Cortex of kidney (tissue), 1 donor: ENCODE measurements at places on chromosomes 11 and 22.

DNA sequence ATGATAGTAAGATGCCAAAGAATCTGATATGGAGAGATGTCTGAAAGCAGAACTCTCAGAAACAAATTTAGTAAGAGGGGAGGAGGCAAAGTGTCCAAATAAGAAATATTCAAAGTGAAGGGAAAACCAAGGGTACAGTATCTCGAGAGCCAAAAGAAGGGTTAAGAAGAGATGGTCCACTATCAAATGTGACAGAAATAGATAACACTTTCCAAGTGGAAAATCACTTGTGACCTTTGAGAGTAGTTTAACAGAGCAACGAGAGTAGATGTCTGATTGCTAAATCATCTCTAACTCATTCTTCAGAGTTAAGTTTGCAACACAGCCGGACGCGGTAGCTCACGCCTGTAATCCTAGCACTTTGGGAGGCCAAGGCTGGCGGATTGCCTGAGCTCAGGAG is 4.3 kb upstream of the BUD13 start:
- DNase-seq = no peak

DNA sequence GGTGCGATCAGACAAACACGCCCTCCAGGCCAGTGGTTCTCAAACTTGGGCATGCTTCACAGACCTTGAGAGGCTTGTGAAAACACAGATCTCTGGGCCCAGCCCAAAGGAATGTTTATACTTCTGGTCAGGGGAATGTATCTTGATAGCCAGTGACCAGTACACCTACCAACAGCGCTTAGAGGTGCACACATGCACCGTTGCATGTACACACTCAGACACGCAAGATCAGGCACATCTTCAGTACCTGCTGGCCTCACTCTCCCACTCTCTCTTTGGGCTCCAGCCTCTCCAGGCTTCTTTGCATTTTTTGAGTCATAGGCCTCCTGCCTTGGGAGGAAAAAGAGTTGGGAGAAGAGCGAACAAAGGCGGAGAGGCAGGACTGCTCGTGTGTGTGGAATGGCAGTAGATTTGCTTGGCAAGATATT is 11.7 kb upstream of the FXYD6 start:
- DNase-seq = no peak

- DNase-seq = no peak
Observed at GRCh38 chr11:31254415-31254814, 115.1 kb downstream of the DCDC1 start.

GRCh38 chr11:67545280-67545679 is 22.0 kb upstream of the CABP2 start:
- DNase-seq = no peak

GRCh38 chr11:44306052-44306917 is 3.7 kb downstream of the ALX4 start:
- DNase-seq = no peak

GRCh38 chr11:11346303-11346702 is 6.7 kb downstream of the CSNK2A3 start:
- DNase-seq = no peak

DNA sequence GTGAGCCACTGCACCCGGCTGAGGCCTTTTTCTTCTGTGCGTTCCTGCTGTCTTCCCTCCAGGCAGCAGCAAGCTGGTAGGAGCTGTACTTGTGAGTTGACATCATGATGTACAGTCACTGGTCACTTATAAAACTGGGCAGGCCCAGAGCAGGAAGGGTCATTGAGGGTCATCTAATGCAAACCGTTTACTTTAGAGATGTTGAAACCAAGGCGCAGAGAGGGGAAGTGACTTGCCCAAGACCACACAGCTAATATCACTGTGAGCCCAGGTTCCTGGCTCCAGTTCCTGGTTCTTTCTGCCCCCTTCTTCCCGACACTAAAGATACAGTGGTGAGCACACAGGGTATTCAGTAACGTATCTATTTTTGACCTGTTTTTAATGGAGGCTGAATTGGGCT is 27.3 kb downstream of the PTPRJ start:
- DNase-seq = no peak

DNA sequence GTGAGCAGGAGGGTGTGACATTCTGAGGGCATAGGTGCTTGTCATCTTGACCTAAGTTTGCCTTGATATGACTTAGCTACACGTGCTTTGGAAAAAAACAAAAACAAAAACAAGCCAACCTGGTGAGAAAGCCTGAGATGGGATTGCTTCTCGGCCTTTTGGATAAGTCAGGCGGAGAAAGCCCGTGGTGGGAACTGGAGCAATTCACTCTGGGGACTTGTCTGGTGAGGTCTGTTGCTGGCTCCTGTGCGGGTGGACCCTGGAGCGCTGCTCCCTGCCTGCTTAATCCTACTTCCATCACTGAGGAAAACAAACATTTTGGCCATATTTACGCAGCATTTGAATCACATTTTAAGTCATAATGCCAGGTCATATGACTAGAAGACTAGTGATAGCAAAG is 100.3 kb downstream of the SNX19 start:
- DNase-seq = no peak

DNA sequence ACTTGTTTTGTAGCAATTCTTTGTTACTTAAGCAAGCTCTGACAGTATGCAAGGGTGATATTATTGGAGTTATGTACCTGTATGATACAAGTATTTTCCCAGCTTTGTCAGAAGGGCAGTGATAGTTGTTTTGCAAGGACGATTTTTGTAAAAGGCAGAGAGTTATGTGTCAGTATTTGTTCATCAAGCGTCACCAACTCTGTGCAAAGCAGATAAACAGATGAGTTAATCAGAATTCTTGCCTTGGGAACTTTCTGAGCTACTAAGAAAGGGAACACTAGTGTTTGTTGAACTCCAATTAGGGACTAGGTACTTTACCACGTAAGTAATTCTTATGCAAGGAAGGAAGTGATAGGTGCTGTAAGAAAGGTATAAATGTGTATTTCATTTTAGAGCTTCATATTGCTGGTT is 1.4 kb downstream of the USP47 start:
- no peak for DNase-seq

GRCh38 chr11:63472372-63472771 is 18.6 kb downstream of the PLAAT5 start:
- DNase-seq = no peak

DNA sequence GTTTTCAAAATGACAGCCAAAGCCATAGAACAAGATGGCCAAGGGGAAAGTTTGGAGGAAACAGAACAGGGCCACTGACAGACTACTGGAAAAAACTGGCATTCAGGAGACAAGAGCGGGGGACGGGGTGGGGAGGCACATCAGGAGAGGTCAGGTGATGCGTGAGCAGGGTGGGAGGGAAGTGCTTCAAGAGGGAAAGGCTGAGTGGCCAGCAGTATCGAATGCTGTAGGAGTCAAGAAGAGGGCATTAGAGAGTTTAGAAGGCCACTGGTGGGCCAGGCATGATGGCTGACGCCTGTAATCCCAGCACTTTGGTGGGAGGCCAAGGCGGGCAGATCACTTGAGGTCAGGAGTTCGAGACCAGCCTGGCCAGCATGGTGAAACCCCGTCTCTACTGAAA is 8.2 kb downstream of the GTPBP1 start:
- no peak for DNase-seq

DNA sequence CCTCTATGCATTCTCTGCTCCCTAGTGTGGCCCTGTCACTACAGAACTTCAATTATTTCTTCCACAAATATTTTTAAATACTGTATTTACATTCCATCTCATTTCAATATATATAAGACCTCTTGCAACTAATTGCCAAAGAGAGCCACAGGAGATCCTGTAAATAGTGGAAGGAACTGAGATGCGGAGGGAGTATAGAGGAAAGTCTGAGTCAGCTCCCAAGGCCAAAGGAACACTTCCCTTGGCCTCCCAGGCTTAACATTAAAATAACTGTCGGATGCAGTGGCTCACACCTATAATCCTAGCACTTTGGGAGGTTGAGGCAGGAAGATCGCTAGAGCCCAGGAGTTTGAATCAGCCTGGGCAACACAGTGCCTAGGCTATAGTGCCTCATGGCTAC is 31.2 kb downstream of the RBFOX2 start:
- DNase-seq = no peak

- no peak for DNase-seq
Observed at GRCh38 chr22:50206599-50206998, 5.8 kb downstream of the SELENOO start.

- DNase-seq = no peak
Observed at GRCh38 chr11:62553839-62554361, 7.3 kb upstream of the AHNAK start.

- no peak for DNase-seq
Observed at GRCh38 chr11:61685617-61685967, 5.4 kb downstream of the DAGLA start.

- DNase-seq = no peak
Observed at GRCh38 chr11:61147791-61148620, 13.2 kb downstream of the VPS37C start.

- DNase-seq = no peak
Observed at GRCh38 chr11:103910721-103911120, 125.7 kb upstream of the DDI1 start.

- no peak for DNase-seq
Observed at GRCh38 chr11:78740199-78741071, 165.8 kb upstream of the NARS2 start.

DNA sequence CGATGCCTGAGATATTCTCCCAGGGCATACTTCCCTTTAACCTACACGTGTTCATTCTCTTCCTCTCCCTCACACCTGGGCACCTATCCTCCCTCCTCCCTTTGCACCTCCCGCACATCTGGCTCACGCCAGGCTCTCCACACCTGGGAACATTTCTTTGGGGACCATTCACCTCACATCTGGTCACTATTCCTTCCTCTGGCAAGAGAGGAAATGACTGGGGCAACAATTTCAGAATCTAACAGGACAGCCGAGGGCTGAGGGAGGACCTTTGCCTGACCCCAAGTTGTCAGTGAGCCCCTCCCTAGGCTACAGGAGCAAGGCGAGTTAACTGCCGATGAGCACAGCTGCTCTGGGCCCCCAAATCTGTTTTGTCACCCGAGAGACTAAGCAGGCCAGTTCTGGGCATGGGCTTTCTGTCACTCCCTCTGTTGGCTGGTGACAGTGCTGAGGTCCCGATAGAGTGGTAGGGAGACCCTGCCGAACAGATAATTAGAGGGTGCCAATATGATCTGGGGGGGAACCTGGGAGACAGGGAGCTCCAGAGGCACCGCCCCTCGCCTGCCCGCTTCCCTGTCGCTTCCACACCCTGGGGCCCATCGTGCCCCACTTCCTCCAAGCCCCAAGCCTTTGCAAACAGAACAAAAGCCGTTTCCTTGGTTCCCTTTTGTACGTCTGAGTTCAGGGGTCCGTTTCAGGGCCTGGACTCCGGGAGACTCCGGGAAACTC is 45.6 kb downstream of the EIF3F start:
- DNase-seq = no peak

DNA sequence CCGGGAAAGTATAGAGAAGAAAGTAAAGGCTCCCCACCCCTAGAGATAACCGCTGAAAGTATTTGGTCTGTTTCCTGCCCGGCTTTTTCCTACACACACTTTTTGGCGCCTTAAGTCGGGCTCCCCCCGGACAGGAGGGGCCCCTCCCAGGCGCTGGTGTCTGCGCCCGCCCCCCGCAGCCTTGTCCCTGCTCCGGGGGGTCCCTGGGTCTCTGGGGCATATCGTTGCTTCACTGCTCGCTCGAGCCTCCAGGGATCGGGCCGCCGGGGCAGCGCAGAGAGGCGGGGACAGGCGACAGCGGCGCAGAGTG is 928 bp upstream of the CRACR2B start:
- DNase-seq = no peak

DNA sequence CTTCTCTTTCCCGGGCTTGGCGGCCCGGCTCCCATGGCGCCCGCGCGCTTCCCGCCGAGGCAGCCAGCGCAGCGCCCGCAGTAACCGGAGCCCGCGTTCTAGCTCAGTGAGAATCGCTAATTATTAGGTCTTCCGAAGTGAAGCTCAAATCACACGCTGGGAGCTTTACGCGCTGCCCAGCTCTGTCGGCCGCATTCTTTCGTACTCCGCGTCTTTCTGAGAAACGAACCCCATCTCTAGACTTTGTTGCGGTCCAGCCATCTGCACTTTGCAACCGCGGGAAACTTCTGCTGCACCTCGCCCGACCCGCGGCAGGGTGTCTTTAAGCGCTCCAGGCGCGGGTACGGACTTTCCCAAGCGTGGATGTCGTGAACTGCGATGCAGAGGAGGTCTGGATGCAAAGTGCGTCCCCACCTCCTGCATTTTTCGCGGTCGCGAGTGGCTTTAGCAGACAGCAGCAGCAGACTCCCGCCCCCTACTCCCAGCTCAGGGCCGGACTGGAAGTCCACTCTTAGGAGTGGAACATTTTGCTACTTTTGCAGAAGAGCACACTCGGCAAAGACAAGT is 6.0 kb upstream of the PAX6 start:
- DNase-seq = no peak

DNA sequence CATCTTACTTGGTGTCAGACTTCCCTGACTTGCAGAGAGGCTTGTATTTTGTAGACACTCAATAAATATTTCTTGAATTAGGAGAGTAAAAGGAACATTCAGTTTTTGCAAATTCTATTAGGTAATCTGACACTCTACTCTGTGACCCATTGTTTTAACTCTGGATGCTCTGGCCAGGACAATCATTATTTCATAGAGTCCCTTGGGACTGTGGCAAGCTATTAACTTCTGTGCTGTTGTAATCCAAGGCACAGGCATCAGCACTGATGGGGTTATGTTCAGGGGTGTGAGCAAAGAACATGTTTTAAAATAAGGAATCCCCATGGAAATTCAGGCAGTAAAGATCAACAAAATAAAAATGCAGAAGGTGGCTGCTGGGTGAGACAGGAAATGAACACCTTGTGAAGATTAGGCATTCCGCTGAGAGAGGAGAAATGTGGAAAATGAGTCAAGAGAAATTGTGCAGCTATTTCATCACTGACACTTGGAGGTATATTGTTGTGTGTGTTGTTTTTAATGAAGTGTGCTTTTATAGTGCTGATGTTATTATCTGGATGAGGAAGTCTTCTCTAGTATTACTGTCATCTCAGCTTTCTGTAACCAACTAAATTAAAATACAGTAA is 175.2 kb downstream of the WNT11 start:
- no peak for DNase-seq

DNA sequence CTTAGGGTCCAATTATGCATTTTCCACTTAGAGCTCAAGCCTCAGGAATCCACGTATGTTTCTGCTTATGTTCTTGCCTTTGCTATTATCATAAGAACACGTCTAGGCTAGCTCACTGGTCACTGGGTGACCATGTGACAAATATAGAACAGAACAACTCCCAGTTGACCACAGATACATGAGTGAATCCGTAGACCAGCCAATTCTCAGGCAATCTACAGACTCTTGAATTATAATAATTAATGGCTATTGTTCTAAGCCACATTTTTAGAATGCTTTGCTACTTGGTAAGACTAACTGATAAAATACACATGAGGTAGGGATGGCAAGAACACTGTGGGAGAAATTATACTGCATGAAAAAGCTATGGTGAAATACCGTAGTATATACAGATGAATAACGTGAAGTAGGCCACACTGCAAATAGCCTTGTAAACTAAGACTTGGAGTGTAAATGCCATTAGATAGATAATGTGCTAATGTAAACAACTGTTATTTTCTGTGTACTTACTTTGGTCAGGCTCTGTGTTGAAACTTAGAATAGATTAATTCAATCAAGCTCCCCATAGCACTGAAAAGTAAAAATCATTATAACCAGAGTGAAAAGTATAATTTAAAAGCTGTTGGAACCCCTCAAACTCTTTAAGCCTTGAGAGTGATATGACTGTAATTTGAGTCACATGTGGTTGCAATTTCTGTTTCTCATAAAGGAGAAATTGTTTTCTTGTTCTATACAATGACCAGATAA is 366.2 kb upstream of the CCDC179 start:
- no peak for DNase-seq
